ENCODE measurements at places on chromosomes 3 and 15. TPM values are rescaled to one million over a fixed set of nuclear protein-coding genes. Genes with fewer than 3 reads are reported as not detected.

The TMIE gene
- 0.16 TPM for total RNA-seq

The AGBL1 gene
- total RNA-seq = 0.03 TPM

GRCh38 chr3:53748512-53749271 lies 97.5 kb downstream of the CHDH start:
- DNase-seq = peak; percentile 59
- H3K4me1 ChIP-seq = peaks cover 30% of the 10 kb centered on the region
- H3K27ac ChIP-seq = peak overlapping the region; percentile 63

GRCh38 chr3:27544372-27544865 lies 60.2 kb upstream of the SLC4A7 start:
- no peak overlapping the region for H3K27ac ChIP-seq
- no peaks in the 10 kb centered on the region for H3K36me3 ChIP-seq
- H3K4me3 ChIP-seq = no peak overlapping the region
- H3K4me1 ChIP-seq = peaks cover 26% of the 10 kb centered on the region
- H3K27me3 ChIP-seq = no peaks in the 10 kb centered on the region

DNA sequence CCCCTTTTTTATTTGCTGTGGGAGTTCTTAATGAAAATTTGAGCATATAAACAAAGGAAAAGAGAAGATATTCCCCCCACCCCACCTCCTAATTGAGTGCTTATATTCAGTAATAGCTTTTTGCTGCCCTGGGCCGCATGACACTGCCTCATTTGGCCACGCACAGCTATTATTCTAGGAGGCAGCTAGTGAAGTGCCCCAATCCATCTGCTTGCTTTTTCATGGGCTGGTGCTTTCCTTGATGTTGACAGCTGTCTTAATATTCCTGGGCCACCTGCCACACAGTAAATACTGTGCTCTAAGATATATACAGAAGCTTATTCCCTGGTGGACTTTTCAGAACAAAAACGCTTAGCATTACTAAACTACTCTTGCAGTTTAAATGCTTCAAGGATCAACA lies 3.8 kb upstream of the CRYBG3 start:
- H3K27ac ChIP-seq = no peak overlapping the region
- peaks cover 21% of the 10 kb centered on the region for H3K27me3 ChIP-seq
- no peak for DNase-seq

The ADGRG7 gene
- not detected for total RNA-seq

DNA sequence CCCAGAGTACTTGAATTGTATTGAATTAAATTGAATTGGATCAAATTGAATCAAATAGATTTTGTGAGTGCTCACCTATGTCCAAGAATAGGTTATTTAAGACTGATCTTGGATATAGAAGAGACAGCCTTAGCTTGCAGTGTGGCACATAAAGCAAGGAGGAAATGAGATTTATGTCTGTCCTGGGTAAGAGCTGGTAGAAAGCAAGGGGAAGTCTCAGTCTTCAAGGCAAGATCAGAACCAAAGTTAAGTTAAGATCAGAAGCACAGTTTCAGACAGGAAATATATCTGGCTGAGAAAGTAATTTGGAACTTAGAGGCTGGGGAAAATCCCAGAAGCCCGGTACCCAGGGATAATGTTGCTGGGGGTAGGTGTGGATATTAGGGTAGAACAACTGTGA lies 244.4 kb upstream of the ARPP21 start:
- H3K27ac ChIP-seq = no peak overlapping the region
- H3K4me1 ChIP-seq = no peaks in the 10 kb centered on the region
- no peaks in the 10 kb centered on the region for H3K27me3 ChIP-seq
- no peaks in the 10 kb centered on the region for H3K36me3 ChIP-seq
- no peak for DNase-seq
- H3K4me3 ChIP-seq = no peak overlapping the region

DNA sequence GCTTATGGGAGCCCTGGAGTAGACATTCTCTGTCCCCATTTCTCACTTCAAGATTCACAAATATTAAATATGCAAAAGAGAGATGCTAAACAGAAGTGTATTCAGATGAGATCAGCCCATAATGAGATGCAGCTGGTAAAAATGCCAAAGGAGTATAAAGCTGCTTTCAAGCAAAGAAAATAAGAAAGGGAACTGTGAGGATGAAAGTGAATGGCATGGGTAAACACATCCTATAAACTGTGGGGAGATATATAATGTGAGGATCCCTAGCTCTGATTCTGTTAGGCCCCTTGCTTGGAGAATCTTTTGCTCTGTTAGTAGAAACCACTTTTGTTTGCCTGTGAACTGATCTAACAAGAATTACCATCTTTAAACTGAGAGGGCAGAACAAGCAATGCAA lies 396.6 kb downstream of the SOX2 start:
- DNase-seq = no peak
- no peak overlapping the region for H3K4me3 ChIP-seq
- no peak overlapping the region for H3K27ac ChIP-seq
- no peaks in the 10 kb centered on the region for H3K36me3 ChIP-seq
- H3K4me1 ChIP-seq = no peaks in the 10 kb centered on the region

DNA sequence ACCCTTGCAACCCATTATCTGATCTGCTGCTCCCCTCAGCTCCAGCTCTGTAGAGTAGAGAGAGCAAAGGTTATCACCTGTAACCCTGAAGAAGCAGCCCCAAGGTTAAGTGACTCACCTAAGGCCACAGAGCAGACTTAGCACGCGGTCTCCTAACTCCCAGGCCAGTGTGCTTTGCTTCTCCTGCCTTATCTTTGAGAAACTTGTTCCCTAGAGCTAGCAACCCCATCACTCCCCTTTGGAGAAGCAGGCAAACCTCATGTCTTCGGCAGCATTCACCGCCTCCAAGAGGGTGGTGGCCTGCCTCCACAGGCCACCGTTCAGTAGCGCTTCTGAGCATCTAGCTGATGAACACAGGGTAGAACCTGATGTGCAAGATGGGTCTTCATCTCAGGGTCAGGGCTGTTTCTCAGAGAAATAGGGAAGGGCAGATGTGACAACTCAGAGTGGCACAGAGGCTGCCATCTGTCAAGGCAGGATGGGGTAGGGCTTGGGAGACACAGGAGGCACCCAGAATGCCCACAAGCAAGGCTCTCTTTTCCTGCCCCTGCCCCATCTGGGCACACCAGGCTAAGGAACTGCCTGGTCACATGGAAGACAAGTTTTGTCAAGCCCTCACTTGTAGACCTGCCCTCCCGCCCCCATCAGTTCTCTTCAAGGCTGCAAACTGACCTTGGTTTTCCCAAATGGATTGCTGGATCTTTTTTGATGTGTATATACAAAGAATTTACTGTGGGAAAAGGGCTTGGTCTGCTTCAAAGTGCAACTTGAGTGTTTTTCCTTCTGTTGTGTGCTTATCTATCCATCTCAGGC lies 34.9 kb upstream of the CLK3 start:
- no peak overlapping the region for H3K4me3 ChIP-seq
- no peaks in the 10 kb centered on the region for H3K27me3 ChIP-seq
- no peak for DNase-seq
- no peaks in the 10 kb centered on the region for H3K4me1 ChIP-seq
- H3K27ac ChIP-seq = peak overlapping the region; percentile 50

Data from GM23338 (cell line).